ENCODE measurements at places on chromosomes 6 and 20. TPM values are rescaled to one million over a fixed set of nuclear protein-coding genes. Genes with fewer than 3 reads are reported as not detected.

The MYH7B gene
- not detected for total RNA-seq

The LRRN4 gene
- total RNA-seq, result not detected

The RNGTT gene
- total RNA-seq, result 8.8 TPM

The OPRL1 gene
- total RNA-seq, result 0.78 TPM

The ZSCAN12 gene
- total RNA-seq, result 1.3 TPM

The TNXB gene
- total RNA-seq, result 0.46 TPM

The ARG1 gene
- total RNA-seq, result not detected

The MAPK14 gene
- 28.2 TPM for total RNA-seq

The MEP1A gene
- not detected for total RNA-seq

The GTF2H4 gene
- total RNA-seq, result 23.2 TPM

All from A549 treated with CORT108297 at 1 μM for 4 hours (cell line).